G401 (cell line): ENCODE measurements at places on chromosomes 4 and X.

GRCh38 chr4:70841951-70842350 lies 2.3 kb upstream of the GRSF1 start:
- DNase-seq = no peak

DNA sequence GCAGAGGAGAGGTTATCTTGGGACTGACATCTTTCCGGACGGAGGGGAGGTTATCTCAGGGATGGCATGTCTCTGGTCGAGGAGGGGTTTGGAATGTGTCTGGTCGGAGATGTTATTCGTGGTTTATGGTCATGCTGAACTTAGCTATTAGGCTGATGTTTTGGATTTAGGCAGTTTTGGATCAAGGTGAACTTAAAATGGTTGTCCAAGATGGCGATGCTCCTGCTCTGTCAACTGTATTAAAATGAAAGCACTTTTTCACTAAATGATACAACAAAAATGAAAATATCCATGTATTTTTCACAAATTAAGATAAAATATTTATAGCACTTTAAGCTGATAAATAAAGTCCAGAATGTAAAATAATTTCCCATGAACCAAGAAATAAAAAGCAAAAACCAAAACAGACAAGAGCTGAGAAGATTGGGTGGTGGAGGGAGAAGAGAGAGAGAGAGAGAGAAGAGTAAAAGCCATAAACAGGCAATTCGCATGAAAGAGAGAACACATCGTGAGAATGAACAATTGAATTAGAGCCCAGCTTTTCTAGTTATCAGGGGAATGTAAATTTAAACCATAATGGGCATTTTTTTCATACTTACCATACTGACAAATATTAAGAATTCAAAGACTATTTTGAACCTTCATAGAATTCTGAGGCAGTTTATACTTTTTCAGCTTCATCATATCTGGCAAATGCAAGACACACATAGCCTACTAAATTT lies 2236.0 kb upstream of the AGA start:
- no peak for DNase-seq

DNA sequence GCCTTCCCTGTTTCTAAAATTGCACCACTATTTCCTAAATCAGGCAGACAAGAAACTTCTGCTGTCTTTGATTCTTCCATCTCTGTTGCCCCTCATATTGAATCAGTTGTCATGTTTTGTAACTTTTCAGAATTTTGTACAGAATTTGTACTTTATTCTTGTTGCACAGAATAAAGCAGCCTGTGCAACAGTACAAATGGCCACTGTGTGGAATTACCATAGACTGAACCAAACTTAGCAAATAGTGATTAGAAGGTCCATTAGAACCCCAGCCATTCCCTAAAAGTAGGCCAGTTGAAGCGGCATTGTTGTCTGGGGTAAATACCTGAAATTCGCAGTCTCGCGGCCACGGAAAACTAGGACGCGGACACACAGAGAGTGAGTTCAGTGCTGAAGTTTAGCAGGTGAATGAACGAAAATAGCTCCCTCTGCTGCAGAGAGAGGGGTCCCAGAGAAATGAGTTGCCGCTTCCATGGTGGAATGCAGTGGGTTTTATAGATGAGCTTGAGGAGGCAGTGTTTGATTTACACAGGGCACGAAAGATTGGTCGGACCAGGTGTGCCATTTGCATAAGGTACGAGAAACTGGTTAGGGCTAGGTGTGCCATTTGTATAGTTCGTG lies 71.8 kb downstream of the C4orf33 start:
- DNase-seq = no peak

GRCh38 chrX:10282490-10282889 lies 125.7 kb downstream of the CLCN4 start:
- no peak for DNase-seq

DNA sequence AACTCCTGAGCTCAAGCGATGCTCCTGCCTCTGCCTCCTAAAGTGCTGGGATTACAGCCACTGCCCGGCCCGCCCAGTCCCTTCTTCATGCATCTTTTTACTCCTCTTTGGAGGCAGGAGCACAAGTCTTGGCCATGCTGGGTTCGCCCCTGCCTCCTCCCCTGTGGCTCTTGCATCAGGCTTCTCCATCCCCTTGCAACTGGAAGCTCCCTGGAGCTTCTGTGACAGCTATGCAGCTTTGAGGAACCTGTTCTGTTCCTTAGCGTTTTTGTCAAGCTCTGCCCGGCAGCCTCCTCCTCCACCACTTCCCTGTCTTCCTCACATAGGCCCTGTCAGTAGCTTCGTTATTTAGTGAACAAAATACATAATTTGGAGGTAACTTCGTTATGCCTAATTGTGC lies 73.9 kb downstream of the PSAPL1 start:
- DNase-seq = no peak

- DNase-seq = no peak
These were observed 87.9 kb downstream of the IL1RAPL1 start for GRCh38 chrX:28675173-28675572.
